Skin of body (tissue), 3 donors: ENCODE measurements at places on chromosomes 12 and 14. TPM values are rescaled to one million over a fixed set of nuclear protein-coding genes. Genes with fewer than 3 reads are reported as not detected.
A peak's percentile ranks its signal among the peaks of the same experiment; 100 is the strongest.

GRCh38 chr12:107134558-107134957, 41.2 kb upstream of the CRY1 start:
- DNase-seq = no peak

DNA sequence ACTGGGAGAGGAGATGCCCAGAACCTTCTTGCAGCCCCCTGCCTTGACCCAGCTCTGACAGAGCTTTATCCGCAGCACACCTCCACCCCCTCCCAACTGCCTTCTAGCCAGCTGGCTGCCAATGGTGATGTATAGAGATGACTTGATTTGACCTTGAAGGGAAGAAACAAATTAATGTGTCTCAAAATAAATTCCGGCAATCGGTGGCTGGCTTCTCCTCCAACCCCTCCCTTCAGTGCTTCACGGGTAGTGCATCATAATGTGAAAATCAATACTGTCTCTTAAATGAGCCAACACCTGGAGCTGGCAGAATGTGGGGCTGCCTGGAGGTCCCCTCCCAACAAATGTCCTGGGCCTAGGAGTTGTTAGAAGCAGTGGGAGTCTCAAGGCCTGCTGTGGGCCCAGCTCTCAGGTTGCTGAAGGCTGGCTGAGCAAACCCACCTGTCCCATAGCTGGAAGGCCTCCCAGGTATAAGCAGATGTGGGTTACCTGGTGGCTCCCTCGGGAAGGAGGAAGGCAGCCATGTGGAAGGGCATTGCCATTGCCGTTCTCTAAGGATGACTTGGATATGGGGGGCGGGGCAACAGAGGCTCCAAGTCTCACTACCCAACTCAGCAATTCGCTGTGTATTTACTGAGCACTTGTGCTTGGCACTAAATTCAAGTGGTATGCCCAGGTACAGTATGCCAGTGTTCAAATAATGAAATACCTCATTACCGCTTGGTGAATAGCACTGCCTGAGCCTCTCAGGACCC, 23.2 kb downstream of the HSPB8 start:
- no peak for DNase-seq

DNA sequence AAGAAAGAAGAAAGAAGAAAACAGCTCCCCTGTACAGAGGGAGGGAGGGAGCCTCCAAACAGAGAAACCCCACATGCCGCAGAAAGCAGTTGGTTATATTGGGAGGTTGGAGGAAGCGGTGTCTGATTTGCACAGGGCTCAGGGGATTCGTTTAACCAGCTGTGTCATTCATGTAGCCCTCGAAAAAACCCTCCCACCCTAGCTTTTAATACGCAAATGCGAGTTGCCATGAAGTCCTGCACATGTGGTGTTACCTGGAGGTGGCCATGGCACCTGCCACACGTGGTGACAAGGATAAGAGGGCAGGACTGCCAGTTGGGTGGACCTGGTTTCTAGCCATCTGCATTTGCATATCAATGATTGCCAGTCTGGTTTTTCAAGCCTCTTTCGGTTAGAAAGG, 40.9 kb downstream of the TMEM30B start:
- no peak for DNase-seq

DNA sequence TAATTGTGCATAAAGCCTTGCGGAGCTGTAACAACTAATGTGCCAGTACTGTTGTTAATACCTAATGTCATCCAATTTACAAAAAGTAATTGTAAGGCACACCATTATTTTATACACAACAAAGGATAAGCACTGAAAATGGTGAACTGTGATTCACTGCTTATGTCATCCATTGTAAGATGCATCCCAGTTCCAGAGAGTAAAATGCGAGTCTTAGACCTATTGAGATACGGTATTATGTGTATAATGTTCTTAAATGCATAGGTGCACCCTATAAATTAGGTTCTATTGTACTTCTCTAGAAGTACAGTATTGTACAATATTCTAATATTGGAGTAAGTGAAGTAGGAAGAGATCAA, 406 bp downstream of the PARP2 start:
- peak; percentile 41 for DNase-seq

GRCh38 chr12:44307506-44308168, 471.8 kb downstream of the TMEM117 start:
- DNase-seq = no peak

DNA sequence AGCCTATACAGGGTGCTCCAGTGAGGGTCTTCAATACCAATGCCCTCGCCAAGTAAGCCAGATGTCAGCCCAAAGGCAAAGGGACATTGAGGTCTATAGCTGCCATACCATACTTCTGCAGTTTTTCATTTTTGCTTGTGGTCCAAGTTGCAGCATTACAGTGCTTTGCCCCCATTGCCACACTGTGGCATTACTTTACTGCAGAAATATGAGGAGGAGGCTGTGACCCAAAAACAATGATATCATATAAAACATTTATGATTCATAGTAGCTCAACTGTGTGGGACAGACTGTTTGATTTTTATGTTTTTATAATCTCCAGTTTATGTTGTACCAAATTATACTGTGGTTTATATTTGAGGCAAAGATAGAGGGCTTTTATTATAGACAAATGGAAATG, 64.1 kb downstream of the KIAA0586 start:
- no peak for DNase-seq

DNA sequence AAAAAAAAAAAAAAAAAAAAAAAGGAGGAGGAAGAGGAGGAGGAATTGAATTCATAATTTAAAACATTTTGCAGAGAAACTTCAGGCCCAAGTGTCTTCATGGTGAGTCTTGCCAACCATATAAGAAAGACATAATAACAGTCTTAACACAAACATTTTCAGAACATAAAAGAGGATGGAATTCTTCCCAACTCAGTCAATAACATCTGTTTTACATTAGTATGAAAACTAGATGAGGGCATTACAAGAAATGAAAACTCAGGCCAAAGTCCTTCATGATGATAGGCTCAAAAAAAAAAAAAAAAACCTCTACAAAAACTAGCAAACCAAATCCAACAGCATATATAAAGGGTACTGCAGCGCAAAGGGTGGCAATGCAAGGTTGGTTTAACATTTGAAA, 151.6 kb downstream of the FOXA1 start:
- no peak for DNase-seq

DNA sequence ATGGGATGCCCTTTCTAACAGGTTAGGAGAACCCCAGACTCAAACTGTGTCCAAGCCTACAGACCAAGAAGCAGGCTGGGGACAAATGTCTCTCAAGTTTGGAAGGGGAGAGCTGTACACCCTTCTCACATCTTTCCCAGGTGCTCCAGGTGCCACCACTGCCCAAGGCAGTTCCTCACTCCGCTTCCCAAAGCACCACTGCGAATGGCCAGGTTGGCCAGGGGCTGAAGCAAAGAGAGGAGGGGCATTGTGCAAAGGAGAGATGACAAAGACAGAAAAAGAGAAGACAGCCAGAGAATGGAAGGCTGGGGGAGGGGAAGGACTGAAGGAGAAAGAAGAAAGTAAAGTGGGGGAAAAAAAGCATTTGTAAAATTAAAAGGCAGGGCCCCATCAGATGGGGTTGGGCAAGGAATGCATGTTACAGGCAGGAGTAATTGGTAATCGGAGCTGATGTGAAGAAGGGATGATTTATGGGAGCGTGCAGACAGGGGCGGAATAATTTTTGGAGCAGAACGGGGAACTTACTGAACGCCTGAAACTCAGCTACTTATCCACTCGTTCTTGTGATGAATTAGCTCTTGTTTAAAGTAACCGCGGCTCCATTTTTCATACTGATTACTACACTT, 165.8 kb downstream of the ESRRB start:
- no peak for DNase-seq

DNA sequence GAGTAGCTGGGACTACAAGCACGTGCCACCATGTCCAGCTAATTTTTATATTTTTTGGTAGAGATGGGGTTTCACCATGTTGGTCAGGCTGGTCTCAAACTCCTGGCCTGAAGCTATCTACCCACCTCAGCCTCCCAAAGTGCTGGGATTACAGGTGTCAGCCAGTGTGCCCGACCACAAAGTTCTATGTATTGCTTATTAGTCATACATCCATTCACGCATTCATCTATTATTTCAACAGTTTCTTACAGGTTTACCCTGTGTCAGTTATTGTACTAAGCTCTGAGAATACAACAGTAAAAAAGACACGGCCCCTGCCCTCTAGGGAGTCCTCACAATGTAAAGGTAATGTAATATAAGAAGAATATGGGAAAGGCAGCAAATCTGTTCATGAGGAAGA, 188.9 kb upstream of the BTG1 start:
- DNase-seq = no peak

DNA sequence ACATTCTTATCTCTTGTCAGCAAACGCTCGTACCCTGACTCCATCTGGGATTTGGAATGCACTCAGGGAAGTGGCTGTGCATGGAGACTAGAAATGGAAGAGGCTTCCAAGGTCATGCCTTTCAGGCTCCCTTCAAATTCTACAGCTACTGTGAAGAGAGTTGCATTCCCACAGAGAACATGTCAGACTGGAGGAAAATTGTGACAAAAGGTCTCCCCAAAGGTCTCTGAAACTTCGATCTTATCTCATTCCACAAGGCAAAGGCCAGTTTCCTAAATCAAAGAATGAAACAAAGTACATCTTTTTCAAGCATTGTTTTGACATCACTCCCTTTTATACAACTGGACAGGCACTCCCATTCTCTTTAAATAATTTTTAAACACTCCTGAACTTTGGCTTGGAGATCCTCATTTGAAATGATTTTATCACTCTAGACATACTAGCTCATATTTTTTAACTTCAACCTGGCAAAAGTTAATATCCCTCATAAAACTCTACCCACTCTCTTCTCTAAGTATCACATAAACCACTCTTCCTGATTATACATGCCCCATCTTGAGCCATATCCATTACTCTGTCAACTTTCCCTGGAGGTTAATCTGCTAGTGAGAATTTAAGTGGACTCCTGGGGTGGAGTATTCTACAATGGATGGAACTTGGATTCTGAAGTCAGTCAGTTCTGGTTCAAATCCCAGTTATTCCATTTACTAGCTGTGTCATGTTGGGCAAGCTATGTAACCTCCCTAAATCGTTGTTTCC, 218.1 kb upstream of the HMGA2 start:
- DNase-seq = no peak

GRCh38 chr14:22715186-22715812, 51.2 kb upstream of the OXA1L start:
- no peak for DNase-seq

DNA sequence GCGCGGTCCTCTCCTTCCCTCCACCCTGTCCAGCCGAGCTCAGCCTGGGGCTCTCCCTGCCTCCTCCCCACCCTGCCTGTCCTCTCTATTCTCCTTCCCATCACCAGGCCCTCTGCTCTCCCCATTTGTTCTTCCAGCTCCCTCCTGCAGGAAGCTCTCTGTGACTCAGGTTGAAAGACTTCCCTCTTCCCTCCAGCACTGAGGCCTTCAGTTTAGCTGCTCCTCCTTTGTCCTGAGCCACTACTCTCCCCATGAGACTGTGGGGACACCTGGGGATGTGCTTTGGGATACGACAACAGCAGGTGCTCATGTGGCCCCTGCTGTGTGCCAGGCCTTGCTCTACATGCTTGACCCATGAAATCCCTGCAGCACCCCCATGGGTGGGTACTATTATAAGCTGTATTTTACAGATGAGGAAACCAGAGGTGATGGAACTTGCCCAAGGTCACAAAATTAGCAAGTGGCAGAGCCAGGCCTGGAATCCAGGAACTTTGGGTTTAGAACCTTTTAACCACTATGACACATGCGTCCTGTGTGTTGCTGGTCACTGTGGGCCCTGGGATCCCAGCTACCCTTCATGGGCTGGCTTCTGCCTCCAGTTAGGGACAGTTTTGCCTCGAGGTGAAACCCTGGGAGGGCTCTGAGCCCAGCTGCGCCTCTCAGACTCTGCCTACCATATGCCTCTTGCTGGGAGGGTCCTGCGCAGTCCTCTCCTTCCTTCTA, 5.5 kb downstream of the KRT80 start:
- no peak for DNase-seq

DNA sequence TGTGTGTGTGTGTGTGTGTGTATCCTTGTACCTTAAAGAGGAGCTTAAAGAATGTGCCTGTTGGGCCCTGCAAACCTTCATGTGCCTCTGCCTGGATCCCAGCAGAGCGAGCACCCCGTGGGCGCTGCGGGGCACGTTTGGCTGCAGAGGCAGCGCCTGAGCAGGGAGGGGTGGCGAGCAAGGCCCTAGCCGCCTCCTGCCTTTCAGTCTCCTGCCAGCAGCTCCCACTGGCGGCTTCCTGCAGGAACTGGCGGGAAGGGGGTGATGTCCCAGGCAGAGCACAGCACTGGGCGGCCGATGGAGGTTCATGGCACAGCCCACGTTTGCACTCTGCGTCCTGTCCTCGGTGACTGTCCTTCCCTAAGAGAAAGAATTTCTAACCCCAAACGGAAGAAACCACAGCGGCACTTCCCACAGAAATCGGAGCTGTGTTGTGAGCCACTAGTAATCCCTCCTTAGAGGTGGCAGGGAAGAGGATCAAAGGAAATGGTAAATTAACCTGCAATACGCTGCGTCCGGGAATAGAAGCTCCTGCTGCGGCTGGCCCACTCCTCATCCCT, 19.8 kb downstream of the ZBTB42 start:
- peak; percentile 25 for DNase-seq

- peak; percentile 9 for DNase-seq
These were observed 10.4 kb upstream of the NRIP2 start for GRCh38 chr12:2845280-2845679.

- no peak for DNase-seq
These were observed 44.8 kb upstream of the PRMT8 start for GRCh38 chr12:3446235-3446634.

DNA sequence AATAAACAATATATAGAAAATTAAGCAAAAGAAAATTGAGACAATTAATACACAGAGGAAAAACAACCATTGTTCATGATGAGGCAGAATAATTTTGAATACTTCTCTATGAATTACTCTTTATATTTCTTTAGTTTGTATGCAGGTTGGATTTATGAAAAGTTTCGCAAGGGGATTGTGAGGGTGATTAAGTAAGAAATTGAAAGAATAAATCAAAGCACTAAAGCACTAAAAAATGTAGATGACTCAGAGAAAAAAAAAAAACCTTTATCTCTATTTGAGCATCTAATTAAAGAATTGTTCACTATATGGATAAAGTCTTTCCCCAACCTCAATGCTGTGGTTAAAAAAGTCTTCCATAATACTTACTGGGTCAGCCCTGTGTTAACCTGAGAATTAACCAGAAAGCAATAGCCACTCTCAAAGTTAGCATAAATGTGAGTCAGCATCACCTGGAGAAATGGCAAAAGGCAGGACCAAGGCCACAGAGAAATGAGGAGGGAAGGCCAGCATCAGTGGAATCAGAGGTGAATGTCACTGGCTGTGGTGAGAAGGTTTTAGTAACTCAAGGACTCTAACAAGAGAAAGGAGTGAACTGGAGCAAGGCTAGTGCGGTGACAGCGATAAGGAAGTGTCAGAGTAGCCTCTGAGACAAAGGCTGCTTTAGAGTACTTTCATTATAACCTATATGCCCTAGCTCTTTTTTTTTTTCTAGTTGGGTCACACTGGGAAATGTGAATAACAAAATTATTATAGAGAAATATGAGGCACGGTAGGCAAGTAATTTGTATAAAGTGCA, 310.4 kb downstream of the KCNC2 start:
- DNase-seq = no peak

The CLEC2A gene
- 18.5 TPM for total RNA-seq

The METTL25 gene
- 24.9 TPM for total RNA-seq

The DPF3 gene
- total RNA-seq = 0.89 TPM

The CCDC198 gene
- not detected for total RNA-seq

The SDR9C7 gene
- 7.1 TPM for total RNA-seq
